NCI-H460 (cell line): ENCODE measurements at places on chromosomes 5 and 9.

GRCh38 chr9:131517761-131518190 is 13.3 kb downstream of the UCK1 start:
- DNase-seq, result no peak

DNA sequence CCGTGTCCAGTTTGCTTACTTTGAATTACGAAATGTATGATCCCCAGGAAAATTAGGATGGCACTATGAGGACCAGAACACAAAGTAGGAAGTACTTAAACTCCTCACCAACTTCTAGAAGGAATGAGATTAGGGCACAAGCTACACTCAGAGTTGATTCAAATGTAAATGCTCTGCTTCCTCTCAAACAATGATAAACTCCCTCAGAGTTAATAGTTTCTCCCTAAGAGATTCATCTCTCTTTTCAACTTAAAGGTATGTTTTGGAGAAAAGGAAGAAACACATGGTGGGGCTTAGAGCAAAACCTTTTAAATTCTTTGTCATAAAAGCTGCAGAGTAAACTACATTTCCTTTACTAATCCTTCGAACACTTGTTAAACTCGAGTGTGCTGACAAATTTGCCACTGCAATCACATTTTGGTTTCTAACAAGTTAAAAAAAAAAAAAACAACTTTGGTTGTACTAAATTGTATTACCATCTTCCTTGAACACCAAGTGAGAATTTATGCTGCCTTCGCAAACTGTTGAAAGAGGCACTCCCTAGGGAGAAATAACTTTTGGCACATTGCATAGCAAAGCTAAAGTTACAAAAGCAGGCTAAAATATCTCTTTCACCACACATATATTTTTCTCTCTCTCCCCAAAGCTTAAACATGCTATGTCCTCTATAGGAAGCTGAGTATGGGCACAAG is 66.6 kb downstream of the DENND1A start:
- peak; percentile 19 for DNase-seq

- peak; percentile 40 for DNase-seq
Observed at GRCh38 chr9:126690431-126691051, 76.8 kb downstream of the LMX1B start.

DNA sequence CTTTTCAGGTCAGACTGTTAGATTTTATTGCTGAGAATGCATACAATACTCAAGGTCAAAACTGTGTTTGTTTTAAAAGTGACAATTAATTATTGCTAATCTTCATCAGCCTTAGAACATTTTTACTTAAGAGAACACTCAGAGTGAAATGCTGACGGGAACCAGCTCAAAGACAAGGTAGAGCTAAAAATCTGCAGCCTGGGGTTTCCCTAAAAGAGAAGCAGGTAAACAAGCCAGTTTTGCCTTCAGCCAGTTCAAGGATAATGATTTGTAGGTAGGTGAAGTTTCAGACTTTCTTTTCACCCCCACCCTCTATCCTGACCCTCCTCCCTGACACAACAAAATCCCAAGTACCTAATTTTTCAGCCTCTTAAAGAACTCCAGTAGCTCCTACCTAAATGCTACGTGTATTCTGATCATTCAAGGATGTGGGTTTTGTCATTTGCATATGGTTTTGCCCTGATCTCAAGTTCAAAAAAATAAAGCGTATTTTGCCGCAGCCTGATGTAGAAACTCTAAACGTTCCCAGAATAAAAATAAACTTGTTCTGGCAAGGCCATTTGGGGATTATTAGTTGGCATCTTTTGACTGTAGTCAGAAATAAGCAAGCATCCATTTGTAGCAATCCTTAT is 407.2 kb downstream of the EFNA5 start:
- no peak for DNase-seq
